COLO829 (cell line): ENCODE measurements at places on chromosomes 5 and 9.

DNA sequence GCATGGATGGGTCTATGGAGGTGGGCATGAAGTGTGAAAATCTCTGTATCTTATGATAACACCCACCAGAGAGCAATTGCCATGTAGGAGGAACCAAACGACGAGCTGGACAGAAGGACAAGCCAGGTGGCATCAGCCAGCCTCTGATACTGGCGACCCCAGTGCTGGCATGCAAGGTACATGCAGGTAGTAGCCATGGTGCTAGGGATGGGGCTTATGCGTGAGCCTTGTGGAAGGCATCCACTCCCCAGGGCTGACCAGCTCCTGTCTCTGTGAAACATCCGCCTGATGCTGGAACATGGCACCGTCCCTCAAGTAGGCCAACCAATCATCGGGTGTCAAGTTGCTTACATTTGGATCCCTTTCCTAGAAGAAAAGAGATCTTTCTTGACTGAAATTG lies 412.9 kb downstream of the GADD45G start:
- DNase-seq, result no peak

- DNase-seq, result no peak
Observed at GRCh38 chr5:161273410-161273809, 273.1 kb downstream of the GABRB2 start.

DNA sequence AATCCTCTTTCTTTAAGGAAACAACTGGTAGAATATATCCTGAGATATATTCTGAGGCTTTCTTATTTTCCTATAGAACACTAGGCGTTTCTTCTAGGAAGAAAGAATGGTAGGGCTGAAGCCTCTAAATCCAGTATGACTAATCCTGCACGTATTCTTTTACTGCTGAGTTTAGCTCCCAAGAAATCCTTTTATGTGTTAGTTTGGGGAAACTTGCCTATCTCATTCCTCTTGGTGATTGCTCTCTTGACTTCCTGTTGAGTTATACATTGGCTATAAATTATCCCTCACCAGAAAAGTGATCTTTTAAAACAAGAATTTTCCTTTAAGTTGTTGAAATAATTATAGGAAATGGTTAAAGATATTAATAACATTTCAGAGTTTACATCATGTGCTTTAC lies 422.9 kb downstream of the TMEM161B start:
- DNase-seq, result peak; percentile 63

DNA sequence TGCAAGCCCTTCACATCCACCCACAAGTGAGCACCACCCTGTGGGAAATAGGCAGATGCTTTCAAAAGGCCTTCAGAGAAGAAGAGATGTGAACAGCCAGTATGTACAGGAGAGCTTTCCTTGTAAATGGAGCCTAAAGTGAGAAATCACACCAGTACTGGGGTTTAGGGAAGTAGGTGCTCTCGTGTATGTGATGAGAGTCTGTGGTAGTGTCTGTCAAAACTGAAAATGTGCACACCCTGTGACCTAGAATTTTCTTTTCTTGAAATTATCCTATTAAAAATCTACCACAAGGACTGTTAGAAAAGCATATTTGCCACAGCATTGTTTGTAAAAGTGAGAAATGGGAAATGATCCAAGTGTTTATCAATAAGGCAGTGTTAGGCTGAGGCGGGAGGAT lies 16.6 kb downstream of the OTULINL start:
- DNase-seq, result no peak

DNA sequence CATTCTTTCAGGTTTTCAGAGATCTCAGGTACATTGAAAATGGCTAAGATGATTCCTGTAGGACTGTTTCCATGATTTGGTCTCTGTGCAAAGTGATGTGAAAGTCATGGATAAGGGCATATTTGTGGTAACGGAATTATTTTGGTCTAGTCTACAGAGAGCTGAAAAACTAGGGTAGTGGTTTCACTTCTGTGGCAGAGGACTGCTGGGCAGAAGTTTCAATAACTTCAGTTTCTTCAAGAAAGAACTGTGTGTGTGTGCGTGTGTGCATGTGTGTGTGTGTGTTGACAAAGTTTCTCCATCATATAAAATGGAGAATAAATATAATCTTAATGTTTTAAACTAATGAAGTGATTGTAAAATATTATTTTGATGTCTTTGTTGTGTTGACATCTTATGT lies 4.3 kb downstream of the CNOT8 start:
- DNase-seq, result no peak

GRCh38 chr9:130406278-130406895 lies 38.4 kb upstream of the ASS1 start:
- DNase-seq, result no peak

DNA sequence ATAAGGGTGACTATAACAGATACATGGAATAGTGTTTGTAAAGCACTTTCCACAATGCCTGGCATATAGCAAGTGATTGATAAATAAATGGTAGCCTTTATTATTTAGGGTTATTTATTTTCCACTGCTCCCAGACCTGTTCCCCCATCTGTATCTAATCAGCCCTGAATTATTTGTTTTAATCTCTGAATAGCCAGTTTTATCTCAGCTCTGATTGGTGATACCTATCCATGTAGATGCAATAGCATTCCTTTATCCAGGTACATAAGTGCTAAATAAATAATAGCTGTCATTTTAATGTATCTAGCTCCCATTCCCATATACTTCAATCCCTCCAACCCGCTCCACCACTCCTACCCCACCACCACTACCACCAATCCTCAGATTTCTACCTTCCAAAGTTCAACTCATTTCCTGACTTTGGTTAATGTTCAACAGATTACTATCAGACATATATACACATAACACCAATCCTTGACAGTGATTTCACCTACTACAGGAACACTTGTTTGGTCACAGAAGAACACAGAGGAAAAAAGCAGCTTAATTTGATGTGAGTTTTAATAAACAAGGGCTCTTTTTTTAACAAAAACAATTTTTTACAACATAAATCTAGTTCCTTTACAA lies 14.0 kb downstream of the PRKAA1 start:
- DNase-seq, result no peak

GRCh38 chr9:32703635-32704034 lies 68.2 kb upstream of the TAF1L start:
- DNase-seq, result no peak

DNA sequence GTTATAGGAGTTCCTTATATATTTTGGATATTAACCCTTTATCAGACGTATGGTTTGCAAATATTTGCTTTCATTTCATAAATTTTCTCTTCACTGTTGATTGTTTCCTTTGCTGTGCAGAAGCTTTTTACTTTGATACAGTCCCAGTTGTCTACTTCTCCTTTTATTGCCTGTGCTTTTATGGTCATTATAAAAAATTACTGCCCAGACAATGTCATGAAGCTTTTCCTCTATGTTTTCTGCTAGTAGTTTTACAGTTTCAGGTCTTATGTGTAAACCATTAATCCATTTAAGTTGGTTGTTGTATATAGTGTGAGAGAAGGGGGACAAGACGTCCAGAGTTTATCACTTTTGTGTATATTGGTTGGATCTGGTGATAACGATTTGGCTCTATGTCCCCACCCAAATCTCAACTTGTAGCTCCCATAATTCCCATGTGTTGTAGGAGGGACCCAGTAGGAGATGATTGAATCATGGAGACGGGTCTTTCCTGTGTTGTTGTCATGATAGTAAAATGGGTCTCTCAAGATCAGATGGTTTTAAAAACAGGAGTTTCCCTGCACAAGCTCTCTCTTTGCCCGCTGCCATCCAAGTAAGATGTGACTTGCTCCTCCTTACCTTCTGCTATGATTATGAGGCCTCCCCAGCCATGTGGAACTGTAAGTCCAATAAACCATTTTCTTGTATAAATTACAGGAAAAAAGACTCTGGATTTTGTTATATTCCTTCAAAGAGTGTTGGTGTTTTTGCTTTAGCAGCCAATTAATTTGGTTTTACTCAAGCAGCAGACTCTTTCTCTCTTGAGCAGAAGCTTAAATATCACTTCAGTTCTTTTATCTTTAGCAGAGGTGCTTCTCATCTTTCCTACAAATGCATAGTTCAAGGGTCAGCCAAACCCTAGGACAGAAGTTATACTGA lies 13.7 kb downstream of the F2R start:
- no peak for DNase-seq

- no peak for DNase-seq
Observed at GRCh38 chr5:5298841-5299541, 123.5 kb upstream of the ICE1 start.

- DNase-seq, result peak; percentile 82
Observed at GRCh38 chr5:174159327-174160114, 114.0 kb downstream of the NSG2 start.

DNA sequence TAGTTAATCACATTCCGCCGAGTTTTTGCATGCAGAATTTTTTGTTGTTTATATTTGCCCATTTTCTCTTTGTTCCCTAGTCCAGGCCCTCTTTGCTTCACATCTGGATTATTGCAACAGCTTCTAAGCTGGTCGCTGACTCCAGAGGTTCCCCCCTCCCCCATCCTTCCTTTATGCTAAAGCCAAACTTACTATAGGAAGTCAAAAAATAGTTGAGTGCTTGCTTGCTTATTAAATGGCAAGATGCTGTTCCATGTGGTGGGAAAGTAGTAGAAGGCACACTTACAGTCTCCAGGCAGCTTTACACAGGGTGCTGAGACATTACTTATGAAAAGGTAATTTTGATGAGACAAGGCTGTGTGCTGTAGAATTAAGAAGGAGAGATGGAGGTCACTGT lies 1.3 kb downstream of the ZBTB34 start:
- no peak for DNase-seq

GRCh38 chr9:108776920-108777639 lies 78.7 kb downstream of the ACTL7B start:
- DNase-seq, result peak; percentile 71
